ENCODE measurements at places on chromosomes 7 and 10.

DNA sequence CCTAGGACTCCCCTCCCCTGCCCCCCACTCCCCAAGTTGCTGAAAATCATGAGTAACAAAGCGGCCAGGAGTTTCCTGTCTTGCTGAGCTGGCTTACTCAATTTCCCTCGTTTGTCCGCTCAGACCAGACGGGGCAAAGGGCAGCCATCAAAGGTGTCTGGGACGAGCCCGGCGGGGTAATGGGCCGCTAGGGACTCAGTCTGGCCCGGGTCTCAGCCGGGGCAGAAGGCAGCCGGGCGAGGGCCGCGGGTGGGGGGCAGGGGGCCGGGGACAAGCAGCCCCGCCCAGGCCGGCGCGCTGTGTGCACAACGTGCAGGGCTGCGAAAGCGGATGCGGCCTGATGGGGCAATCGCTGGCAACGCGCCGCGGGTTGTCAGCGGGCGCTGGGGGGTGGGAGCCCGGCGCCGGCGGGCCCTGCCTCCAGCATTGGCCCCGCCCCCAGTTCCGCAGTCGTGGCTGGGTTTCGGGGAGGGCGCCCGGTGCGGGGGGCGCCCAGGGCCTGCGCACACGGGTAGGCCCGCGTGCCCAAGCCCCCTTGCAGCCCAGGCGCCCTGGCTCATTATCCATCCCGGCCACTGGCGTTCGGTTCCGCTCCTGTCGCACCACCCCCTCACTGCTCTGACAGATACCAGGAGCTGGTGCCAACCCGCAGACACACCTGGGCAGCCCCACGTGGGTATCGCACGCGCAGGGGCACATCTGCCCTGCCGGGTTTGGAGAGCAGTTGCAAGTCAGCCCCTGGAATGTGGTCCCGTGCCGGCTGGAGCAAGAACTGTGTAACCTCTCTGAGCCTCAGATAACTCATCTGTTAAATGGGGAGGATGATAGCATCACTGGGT lies 35.1 kb downstream of the DNAJB12 start:
- peak; percentile 75 for DNase-seq

- DNase-seq = no peak
These were observed 142.5 kb downstream of the ACTR3B start for GRCh38 chr7:152902054-152902453.

- no peak for DNase-seq
These were observed 83.5 kb downstream of the ZMYND11 start for GRCh38 chr10:218798-219197.

DNA sequence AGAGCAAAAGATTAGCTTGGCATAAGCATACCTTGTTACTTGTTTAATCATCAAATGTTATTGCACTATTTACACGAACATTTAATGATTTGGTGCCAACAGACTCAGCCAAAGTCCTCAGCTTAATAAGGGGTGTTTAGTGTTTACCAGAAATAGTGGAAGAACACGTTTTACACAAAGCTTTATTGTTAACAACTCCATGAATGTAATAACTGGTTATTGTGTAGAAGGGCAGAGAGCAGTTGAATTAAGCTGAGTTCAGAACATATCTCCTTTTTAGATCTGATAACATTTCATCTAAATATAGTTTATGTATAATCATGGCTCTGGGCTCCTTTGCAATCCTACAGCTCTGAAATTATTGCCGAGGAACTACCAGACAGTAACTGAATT lies 99.1 kb downstream of the CABCOCO1 start:
- DNase-seq = no peak

DNA sequence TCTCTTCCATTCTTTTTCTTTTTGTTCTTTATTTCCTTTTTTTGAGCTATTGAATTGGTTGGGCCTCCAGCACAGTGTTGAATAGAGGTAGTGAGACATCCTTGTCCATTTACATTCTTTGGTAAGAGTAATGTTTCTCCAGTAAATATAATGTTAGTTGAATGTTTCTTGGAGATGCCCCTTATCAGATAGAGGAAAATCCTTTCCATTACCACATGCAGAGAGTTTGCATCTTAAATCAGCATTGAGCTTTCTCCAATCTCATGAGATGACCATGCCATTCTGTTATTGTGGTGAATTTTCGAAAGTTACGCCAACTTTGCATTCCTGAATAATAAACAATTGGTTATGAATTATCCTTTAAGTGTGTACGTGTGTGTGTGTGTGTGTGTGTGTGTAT lies 127.7 kb downstream of the DNAH11 start:
- DNase-seq = no peak

GRCh38 chr10:59237775-59238174 lies 61.3 kb downstream of the PHYHIPL start:
- no peak for DNase-seq

DNA sequence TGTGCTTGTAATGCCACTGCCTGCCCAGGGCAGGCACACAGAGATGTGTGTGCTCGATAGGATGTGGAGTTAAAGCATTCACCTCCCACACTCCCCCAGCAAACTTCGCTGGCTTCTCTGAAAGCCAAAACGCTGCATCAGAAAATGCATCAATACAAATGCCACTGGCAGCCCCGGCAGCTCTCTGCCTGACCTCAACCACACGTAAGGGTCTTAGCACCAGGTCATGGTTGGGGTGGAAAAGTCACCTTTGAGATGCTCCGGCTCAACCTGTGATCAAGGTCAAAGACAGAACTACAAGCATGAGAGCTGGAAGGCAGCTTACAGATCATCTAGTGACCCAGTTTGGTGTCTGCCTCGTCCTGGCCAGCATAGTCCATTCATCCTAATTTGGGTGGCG lies 114.4 kb upstream of the NANOS1 start:
- no peak for DNase-seq

DNA sequence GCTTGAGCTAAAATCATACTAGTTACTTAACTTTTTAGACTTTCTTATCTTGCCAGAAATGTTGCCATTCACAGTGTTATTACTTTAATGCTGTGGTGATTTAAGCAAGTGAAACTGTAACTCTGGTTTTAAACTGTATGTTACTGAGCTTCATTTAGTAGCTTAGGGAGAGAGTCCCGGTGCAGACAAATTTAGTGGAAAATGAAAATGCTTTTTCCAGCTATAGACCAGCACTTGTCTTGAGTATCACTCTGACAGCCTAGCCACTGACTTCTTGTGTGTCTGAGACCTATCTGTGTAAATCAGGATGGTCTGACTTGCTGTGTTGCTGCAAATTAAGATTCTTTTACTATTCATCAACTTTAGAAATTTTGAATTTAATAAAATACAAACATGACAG lies 200.8 kb downstream of the CACNB2 start:
- no peak for DNase-seq

Measured in stimulated activated CD8-positive, alpha-beta memory T cell treated with anti-CD3 and anti-CD28 coated beads, Interleukin-7, amount 100 ng/mL, for 4 hours (primary cell).